ENCODE measurements at places on chromosomes 5 and 9.
A peak's percentile ranks its signal among the peaks of the same experiment; 100 is the strongest.

DNA sequence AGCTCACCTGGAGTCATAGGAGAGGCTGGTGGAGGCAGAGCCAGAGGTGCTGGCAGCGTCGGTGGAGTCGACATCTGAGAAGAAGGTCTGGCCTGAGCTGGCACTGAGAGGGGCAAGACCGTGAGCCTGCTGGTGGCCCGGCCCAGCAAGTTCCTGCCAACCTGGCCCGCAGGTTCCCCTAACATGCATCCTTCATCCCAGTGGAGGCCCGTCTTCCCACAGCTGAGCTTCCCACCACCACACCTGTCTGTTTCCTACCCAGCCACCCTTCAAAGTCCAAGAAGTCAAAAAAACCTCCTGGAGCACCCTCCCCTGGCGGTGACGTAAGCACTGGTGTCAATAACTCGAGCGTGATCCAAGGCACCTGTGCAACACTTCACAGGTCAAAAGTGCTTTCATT lies 16.9 kb downstream of the PHF19 start:
- DNase-seq, result no peak

- DNase-seq, result no peak
These were observed 219.3 kb downstream of the CAAP1 start for GRCh38 chr9:26673261-26673660.

DNA sequence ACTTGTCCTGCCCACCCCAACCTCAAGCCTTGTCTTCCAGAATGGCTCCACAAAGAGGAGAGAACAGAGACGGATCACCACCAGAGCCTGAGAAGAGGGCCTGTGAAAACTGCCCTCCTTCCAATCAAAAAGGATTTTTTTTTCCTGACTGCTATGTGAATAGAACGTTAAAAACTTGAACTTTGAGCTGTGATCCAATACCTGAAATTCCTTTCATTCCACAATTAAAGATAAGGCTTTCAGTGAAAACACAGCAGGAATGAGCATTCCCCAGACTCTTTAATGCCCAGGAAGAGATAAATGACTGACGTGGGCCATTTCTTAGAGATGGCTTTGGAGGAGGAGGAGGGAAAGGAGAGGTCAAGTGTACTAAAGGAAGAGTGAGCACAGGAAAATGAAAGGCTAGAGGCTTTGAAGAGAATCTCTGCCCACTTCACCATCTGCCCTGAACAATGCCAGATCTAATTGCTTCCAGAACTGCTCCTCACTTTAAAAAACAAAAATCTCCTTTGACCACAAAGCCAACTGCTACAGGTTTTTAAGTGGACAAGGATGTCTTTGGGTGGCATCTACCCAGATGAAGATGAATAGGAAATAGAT lies 177.9 kb upstream of the MAP3K1 start:
- DNase-seq, result no peak

DNA sequence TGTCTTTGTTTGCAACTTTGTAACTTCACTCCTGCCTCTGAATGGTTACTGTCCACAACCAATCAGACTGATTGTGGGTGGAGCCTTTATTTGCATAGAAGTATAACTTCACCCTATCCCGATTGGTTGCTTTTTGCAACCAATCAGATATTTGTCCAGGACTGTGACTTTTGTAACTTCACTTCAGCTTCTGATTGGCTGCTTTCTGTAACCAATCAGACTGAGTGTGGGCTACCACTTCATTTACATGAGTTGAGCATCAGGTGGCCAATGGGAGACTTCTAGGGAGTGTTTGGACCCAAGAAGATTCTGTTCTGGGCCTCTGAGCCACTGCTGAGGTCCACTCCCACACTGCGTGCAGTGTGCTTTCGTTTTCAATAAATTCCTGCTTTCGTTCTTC lies 1810.7 kb upstream of the CDH6 start:
- DNase-seq, result no peak

DNA sequence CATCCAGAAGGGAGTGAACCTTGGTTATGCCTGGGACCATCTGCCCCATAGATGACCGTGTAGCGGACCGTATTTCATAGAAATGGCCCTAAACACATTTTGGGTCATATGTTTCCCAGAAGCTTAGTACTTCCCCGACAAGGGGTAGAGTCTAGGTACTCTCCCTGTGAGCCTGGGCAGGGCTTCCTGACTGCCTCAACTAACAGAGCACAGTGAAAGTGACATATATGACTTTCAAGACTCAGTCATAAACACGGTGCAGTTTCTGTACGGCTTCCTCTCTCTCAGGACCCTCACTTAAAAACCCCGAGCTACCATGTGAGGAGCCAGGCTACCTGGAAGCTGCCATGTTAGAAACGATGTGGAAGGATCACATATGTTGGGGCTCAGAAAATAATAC lies 20.9 kb downstream of the C9orf57 start:
- DNase-seq, result no peak

GRCh38 chr5:137572042-137572695 lies 73.0 kb upstream of the SPOCK1 start:
- no peak for DNase-seq

- no peak for DNase-seq
These were observed 10.9 kb upstream of the MCCC2 start for GRCh38 chr5:71576241-71576640.

DNA sequence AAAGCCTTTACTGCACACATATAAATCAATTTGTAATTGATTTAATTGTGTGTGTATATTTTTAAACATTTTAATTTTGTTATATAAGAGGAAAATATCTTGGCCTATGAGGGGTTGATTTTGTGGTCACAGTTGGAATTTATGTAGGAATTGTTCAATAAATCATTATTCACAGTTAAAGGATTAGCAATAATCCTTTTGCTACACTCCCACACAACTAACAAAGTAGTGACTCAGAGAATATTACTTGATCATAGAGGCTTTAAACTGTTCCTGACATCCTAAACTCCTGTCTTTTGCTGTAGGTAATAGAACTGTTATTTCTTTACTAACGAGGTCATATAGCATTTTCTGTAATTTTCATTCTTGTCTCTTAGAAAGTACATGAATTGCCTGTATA lies 95.5 kb downstream of the ZCCHC7 start:
- peak; percentile 75 for DNase-seq

- no peak for DNase-seq
These were observed 14.6 kb downstream of the MAP1B start for GRCh38 chr5:72121780-72122445.

GRCh38 chr9:107894572-107895261 lies 405.1 kb upstream of the KLF4 start:
- DNase-seq, result peak; percentile 77

DNA sequence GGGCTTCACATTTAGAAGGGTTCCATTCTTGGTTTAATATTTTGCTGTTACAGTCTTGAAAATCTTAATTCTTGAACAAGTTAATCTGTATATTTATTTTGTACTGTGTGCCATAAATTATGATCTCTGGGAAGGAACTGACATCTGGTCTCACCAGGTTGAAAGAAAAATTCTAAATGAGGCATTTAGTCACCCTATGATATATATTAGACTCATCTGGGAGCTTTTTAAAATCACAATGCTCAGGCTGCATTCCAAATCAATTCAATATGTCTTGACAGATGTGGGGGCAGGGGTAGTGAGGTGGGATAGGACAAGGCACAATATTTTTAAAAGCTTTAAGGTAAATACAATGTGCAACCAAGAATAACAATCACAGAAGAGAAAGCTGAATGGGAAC lies 569.2 kb downstream of the PRR16 start:
- DNase-seq, result no peak

DNA sequence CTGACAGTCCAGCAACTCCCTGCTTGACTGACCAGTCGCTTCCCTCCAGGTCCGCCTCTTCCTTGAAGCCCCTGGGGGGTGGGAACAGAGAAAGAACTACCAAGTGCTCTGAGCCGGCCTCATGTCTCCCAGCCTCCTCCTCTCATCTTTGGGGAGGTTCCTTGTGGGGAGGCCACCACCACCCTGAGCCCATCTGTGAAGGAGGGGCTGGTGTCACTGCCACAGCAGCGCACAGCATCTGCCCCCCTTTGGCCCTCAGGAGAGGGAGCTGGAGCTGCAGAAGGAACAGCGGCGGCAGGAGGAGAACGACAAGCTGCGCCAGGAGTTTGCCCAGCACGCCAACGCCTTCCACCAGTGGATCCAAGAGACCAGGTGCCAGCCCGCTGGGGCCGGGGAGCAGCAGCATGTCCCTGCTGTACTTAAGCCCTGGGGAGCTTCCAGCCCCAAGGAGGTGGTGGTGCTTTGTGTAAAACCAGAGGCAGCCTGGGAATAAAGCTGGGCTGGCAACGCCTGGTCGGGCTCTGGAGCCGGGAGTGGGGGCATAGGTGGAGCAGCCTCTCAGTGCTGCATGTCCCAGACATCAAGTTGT lies 29.4 kb downstream of the DYNC2I2 start:
- DNase-seq, result no peak

DNA sequence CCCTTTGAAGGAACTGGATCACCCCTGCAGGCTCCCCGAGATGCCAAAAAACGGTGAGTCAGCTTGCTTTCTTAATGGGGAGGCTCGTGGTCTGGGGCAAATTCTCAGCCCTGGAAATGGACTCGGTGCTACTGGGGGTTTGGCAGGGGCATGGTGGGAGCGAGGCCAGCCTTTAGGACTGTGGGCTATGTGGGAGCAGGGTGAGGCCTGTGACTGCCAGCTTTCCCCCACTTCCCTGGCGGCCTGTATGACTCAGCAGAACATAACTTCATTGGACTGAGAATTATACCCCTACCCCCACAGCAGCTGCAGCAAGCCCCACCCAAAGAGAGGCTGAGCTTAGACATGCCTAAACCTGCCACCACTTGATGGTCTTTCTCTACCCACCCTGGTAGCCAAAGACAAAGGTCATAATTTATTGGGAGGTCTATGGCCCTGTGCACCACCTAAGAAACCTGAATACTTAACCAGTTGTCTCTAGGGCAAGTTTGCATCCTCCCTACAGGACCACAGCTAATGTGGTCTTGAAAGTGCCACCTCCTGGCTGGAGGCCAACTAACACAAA lies 325.3 kb downstream of the TLE1 start:
- peak; percentile 5 for DNase-seq

DNA sequence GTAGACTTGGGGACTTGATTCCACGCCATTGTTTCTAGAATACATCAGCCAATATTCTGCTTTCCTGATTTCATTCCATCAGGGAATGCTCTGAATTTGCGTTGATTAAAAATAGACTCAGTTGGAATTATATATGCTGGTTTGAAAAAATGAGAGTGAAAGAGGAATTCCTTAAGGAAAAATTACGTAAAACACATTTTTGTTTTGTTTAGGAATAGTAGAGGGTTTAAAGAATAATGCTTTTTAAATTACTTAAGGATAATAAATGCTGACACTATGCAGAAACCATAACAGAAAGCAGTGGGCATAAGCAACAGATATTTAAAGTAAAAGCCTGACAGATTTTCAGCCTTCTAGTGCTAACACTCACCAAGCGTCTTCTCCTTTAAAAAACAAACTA lies 235.0 kb downstream of the ADAMTS6 start:
- DNase-seq, result no peak
